Forelimb muscle (tissue), 1 donor: ENCODE measurements at places on chromosomes 12 and 14. TPM values are rescaled to one million over a fixed set of nuclear protein-coding genes. Genes with fewer than 3 reads are reported as not detected.

- DNase-seq: no peak
These were observed 1126.7 kb downstream of the AACS start for GRCh38 chr12:126191949-126192348.

DNA sequence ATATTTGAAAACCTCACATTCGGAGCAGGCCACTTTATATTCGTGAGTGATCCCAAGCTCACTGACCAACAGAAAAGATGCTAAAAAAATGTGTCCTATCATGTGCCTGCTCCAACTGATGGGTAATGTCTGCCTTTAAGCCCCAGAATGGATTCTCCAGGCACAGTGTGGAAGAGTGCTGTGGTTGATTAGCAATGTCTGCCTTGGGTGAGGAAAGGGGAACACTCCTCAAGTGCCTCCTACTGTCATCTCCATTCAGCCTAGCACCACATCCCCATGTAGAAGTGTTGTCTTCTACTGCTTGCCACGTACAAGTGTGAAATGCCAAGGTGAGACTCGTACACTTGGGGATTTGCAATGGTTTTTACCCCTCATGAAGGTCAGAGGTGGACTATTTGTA lies 199.3 kb downstream of the SLC41A2 start:
- no peak for DNase-seq

DNA sequence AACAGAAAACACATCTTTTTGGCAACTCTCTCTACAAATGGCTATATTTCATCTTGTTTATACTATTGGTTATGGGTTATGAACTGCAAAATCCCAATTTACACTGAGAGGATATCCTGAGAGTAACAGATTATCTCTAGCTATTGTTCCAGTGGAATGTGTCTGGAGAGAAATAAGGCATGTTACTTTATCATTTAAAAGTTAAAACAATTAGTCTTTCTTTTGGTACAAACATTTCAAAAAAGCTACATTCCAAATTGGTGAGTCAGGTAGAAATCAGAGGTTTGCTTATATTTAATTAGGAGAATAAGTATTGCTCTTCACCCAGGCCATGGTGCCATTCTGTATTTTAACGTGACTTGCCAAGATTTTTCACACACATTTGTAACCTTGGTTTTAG lies 411.6 kb downstream of the CCER1 start:
- DNase-seq: no peak

GRCh38 chr14:94099006-94099405 lies 11.5 kb upstream of the IFI27 start:
- DNase-seq: no peak

- DNase-seq: no peak
These were observed 25.2 kb downstream of the TCHP start for GRCh38 chr12:109925185-109925840.

The BDKRB1 gene
- polyA plus RNA-seq: 0.65 TPM

GRCh38 chr12:87656311-87656710 lies 372.9 kb downstream of the C12orf50 start:
- DNase-seq: no peak

The KLRB1 gene
- polyA plus RNA-seq: 1.1 TPM

GRCh38 chr12:51378749-51379148 lies 12.5 kb downstream of the GALNT6 start:
- no peak for DNase-seq

GRCh38 chr12:130768120-130768519 lies 52.0 kb upstream of the RIMBP2 start:
- DNase-seq: no peak
